ENCODE measurements at places on chromosomes 13 and 19.

DNA sequence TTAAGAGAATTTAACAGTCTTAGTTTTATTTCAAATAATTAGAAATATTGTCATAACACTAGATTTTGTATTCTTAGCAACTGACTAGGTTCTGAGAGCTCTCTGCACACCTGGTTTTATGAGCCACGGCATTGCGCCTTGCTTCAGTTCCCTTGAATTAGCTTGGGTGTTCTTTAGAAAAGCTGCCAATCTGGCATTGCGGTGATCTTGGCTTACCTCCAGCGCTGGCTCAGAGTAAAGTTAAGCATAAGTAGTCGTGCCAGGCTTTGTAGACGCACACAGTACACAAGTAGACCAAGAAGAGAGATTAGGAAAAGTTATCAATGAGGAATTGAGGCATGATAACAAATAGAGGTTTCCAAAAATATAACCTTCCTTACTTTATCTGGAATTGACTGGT, 45.7 kb downstream of the TPP2 start:
- DNase-seq, result no peak

DNA sequence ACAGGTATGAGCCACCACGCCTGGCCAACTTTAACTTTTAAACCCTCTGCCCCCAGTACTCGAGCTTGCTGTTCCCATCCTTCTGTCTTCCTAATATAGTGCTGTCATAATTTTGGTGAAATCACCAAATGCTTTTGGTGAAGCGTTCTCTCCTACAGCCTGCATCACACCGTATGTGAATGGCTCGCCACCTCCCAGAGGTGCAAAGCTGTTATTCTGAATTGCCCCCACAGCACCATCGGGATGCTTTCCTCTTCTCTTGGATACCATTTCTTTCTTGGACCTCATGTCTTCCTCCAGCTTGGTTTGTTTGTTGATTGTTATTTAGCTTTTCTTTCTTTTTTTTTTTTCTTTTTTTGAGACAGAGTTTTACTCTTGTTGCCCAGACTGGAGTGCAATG, 53.0 kb upstream of the XPO4 start:
- DNase-seq, result no peak

- DNase-seq, result no peak
Measured at GRCh38 chr19:34540811-34541557, 59.4 kb downstream of the WTIP start.

DNA sequence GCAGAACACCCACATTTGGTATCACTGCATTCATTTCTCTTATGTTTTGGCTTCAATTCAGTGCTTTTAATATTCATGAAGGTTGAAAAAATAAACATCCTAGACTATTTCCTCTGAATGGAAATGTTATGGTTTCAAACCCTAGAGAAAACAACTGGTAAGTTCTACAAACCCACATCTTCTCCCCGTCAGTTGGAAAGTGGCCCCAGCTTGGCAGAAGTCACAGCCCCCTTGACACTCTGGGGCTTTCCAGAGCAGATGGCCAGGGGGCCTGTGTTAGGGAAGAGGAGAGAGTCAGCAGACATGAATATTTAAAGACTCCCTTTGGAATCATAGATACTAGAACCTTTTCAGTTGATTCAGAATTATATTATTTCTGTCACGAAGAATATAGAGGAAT, 123.9 kb downstream of the SHISA2 start:
- no peak for DNase-seq

DNA sequence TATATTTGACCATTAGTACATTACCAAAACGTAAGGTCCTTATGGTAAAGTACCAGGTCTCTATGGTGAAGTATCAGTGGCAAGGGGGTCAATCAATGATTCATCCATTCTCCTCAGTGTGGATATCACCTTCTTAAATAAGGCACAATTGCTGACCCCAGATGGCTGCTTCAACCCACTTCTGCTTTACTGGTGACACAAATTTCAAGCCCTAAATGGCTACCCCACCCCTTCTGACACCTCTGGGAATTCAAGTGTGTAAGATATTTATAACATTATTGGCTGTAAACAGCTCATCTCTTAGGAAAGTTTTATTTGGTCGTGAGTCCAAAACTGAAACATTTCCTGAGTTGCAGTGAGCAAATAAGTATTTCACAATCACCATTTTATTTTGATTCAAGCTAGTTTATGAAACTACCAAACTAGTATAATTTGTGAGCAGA, 7.9 kb upstream of the WBP4 start:
- peak; percentile 38 for DNase-seq

Data from GM10248 (cell line).